ENCODE measurements at places on chromosomes 5 and 9.

GRCh38 chr5:151897020-151897552, 27.6 kb downstream of the GLRA1 start:
- DNase-seq: no peak

GRCh38 chr5:94778732-94779131, 160.3 kb downstream of the SLF1 start:
- DNase-seq: no peak

DNA sequence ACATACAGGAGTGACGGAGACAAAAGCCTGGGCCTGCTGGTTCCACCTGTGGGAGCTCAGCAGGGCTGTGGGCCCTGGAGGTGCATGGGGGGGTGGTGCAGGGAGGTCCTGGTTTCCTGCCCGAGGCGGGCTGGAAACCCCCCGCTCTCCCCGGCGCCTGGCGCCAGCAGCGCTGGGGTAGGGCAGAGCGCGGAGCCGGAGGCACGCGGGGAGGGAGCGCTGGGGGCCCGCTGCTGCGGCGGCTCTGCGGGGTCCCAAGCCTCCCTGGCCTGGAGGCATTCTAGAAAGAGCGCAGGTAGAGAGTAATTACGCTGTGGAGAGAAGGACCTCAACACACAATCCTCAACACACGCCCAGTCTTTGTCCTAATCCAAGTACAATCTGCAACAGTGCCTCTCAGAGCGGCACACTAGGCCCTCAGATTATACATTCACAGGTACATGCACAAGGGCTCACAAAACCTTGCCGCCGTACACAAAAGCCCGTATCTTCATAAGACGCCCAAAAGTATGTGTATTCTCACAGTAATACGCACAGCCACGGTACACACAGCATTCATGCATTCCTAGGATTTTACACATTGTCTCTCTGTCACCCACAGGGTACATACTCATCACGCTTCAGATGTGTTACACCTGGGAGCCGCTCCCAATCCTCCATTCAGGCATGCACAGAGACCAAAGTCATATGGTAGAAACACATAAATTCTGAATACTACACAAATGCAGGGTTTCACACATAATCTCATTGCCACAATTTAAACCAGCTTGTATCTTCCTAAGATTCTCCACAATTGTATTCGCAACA, 2.1 kb upstream of the HAND1 start:
- DNase-seq: no peak

- no peak for DNase-seq
These were observed 6.6 kb upstream of the CEMIP2 start for GRCh38 chr9:71774920-71775319.

- no peak for DNase-seq
These were observed 45.7 kb downstream of the LRSAM1 start for GRCh38 chr9:127496974-127497373.

- no peak for DNase-seq
These were observed 169.3 kb downstream of the OLFM1 start for GRCh38 chr9:135256581-135257354.

DNA sequence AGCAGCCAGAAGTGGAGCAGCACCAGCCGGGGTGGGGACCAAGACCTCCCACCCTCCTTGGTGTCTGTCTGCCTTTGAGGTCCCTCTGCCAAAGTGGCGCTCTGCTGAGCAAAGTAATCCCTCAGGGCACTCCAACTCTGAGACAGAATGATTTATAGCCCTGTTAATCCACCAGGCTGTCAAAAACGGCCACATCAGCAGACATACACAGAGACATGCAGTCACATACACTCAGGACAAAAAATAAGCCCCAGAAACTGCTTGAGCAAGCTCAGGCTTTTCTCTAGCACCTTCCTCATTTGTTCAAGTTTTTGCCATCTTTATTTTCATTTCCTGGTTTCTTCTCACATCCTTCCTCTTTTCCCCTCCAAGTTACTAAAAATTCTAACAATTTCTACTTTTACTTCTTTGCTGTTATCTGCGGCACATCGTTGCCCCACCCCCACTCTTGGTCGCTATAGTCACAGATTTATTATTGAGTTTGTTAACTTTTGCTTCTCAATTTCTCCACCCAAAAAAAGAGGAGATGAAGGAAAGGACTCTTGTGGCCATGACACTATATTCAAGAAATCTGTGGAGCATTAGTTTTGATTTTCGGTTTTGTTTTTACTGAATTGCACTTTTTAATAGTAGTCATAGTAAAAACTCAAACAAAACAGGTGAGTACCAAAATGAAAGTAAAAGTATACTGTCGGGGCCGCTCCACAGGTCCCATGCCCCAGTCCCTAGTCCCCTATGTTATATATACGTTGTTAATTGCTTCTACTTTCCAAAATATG, 17.4 kb upstream of the ADRB2 start:
- DNase-seq: no peak

DNA sequence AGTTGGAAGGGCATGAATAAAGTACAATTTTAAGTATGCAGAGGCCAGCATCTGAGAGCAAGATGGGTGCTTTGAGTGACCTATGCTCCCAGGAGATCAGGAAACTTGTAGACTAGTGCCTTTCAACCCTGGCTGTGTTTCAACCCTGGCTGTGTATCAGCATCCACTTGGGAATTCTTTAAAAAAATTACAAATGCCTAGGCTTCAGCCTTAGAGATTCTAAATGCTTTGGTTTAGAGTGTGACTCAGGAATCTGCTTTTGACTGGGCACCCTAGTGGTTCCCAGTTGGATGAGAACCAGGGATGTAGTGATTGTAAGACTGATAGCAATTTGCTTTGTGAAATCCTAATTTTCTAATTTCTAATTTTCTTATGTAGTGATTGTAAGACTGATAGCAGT, 65.6 kb downstream of the RALGPS1 start:
- no peak for DNase-seq

GRCh38 chr9:73869264-73869663, 627.9 kb upstream of the RORB start:
- DNase-seq: no peak

DNA sequence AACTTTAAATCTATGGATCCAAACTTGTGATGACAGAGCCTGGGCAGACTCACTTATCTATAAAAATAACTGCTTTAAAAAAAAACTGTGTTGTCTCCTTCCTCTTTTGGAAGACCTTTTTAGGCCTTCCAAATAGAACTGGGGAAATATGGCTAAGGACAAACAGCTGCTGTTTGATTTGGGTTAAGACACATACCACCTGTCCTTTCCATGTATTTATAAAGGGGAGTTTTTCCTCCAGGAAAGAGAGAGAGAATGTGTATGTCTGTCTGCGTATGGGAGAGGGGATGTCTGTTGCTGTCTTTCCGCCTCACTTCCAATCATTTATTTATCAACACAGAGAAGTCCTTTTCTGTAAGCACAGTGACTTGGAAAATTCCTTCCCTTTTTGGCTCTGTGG, 2.8 kb downstream of the ARHGEF37 start:
- DNase-seq: no peak

DNA sequence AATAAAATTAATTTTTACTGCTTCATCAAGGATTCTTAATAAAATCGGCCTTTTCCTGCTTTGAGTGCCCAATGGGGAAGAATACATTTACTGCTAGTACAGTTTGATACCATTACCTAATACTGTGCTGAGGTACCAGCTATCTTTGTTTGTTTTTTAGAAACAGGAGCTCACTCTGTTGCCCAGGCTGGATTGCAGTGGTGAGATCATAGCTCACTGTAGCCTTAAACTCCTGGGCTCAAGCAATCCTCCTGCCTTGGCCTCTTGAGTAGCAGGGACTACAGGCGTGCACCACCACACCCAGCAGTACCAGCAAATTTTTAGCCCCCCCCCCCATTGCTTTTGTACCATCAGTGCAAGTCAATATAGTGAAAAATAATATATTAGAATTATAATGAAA, 13.6 kb upstream of the ANKHD1 start:
- no peak for DNase-seq

DNA sequence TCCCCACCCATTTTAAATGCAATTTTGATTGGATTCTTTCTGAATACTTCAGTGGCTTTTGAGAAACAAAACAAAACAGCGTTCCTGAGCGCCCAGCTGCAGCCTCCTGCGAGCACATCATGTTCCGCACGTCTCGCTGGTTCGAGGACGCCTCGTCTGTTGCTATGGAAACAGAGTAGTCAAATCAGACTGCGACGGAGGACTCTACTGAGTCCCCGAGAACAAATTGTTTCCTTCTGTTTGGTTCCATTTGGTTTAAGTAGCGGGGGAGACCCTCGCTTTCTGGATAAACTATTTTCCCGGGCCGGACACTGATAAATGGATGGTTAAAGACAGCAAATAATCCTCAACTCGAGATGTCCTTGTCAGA, 69.0 kb downstream of the SLC28A3 start:
- peak; percentile 83 for DNase-seq

DNA sequence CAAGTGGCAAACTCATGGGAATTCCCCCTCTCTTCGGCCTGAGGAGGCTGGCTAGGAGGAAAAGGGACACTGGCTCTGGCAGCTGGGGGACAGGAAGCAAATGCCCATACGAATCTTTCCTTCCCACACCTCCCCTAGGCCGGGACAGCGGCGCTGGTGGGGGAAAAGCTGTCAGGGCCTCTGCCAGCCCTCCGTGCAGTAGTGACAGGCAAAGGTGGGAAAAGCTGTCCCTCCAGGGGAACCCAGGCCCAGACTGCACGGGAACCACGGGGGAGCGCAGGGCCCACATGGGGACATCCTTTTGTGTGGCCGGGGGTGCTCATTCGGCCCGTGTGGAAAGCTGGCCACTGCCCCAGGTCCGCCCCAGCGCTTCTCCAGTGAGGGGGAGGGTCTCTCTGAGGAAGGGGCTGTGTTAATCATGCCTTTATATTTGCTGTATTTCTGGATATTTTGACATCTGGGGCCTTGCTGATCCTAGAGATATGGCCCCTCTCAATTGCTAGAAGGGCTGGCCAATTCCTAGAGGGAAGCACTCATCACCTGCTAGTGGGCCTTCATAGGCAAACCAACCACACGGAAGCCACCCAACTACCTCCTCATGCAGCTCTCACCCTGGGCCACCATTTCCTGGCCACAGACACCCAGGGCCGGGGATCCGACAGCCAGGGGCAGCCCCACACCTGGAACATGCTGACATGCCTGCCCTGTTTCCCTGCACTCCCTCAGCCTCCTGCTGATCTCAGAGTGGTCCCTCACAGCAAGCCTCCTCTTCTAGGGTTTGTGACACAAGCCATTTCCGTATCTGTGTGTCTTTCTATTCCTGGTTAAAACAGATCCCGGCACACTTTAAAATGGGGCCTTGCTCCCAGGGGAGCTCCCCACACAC, 138.8 kb downstream of the ROR2 start:
- no peak for DNase-seq

- no peak for DNase-seq
These were observed 14.4 kb upstream of the SCGB3A1 start for GRCh38 chr5:180605554-180606214.

DNA sequence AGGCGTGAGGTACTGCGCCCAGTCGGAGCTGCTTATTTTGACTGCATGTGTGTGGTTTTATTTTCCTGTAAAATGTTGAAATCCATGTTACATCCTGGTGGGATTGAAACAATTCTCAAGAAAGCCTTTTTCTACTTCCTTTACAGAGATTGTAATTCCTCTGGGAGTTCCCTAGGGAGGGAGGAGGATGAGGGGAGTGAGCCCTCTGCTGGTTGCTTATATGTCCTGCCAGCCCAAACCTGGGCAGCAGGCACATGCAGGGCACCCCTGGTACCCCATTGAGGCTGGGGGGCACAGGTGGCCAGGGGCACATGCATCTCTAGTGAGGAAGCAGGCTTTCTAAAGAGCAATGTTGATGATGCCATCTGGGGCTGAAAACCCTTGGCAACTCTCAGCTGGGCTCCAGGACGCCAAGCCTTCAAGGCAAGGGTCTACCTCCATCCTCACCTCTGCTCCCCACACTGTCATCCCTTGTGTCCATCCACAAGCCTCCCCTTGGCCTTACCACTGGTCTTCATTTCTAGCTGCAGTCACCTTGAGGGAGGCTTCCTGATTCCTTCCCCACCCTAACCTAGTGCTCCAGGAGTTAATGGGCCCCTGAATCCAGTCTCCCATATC, 84.7 kb upstream of the TNFSF8 start:
- no peak for DNase-seq

GRCh38 chr9:92008041-92008440, 58.0 kb upstream of the ROR2 start:
- DNase-seq: no peak

DNA sequence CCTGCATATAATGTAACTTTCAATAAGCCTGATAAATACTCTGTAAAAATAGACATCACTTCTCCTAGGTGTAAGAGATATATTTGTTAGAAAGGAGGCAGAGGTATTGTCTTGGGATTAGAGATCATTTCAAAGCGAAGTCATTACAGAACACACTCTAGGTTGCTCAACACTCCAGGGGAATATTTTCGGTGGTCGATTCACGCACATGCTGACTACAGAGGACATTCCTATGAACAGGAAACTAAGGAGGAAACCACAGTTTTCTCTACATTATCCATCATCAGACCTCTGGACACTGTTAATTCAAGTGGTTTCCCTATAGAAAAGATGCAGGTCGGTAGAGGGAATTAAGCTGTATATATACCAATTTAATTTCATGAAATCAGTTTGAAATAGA, 370.0 kb downstream of the NDUFS4 start:
- DNase-seq: no peak

- DNase-seq: peak; percentile 9
These were observed 236.1 kb upstream of the CDH12 start for GRCh38 chr5:23089286-23089685.

DNA sequence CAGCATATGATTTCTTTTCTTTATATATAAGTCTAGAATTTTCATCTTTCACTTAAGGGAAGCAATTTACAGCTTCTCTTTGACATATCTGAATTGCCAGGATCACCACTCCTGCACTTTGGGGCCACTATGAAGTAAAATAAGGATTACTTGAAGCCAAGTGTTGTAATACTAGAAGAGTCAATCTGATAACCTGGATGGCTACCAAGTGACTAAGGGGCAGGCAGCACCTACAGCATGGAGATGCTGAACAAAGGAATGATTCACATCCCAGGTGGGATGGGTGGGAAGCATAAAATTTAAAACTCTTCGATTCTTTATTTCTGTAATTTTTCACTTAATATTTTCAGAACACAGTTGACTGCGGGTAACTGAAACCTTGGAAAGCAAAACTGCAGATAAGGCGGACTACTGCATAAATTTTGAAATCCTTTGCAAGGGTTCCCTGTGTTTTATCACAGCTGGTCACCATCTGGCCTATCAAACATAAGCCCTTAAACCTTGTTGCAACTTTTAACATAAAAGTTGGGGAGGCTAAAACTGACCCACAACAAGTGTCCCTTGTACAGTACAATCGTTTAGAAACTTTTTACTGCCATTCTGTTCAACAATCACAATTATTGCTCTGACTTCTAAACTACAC, 31.2 kb downstream of the NR3C1 start:
- DNase-seq: no peak
